CD4-positive, alpha-beta T cell treated with Interleukin-21 for 1 hour (primary cell): ENCODE measurements at places on chromosomes 3 and 15.

GRCh38 chr15:26882616-26883365, 15.9 kb downstream of the GABRA5 start:
- DNase-seq, result no peak

DNA sequence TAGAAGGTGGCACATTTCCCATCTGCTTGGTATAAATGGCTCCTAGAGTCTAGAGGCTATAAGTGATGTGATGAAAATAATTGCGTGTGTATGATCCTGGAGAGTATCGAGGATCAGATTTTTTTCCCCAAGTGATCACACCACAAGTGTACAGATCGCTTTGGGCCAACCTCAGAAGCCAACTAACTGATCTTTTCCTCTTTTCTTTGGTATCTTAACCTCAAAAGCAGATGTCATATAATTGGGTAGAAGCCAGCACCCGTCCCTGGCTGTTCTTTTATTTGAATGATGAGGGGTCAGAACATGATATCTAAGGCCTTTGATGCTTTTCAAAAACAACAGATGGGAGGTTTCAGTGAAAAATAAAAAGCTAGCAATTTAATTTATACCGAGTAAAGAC, 3.3 kb downstream of the P2RY14 start:
- DNase-seq, result no peak

DNA sequence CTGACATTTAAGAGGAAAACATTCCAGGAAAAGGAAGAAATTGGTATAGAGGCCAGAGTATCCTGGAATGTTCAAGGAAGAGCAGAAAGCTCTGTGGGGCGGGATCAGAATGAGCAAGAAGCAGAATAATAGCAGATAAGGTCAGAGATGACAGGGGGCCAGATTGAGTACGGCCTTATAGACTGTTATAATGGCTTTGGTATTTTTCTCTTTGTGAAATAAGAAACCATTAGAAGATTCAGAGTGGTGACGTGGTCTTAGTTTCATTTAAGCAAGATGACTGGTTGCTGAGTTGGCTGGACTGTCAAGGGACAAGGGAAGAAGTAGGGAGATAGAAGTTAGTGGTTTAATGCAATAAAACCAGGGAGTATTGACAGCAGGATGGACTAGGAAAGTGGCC, 218.3 kb upstream of the SOX2 start:
- no peak for DNase-seq

DNA sequence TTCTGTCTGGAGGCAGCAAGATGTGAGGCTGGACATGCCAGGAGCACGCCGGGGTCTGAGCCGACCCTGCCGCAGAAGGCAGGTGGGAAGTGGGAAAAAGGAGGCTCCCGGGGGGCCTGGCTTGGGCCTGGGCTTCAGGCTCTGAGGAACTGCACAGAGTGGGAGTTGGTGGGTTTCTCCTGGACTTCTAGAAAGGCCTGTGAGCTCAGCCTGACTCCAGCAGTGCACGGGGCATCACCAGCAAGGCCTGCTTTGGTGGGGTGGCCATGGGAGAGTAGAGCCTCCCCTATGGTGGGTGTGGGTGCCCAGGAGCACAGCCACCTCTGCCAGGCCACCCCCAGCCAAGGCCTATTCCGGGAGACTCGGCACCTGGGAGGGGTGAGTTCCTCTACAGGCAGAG, 18.1 kb upstream of the SLC41A3 start:
- DNase-seq, result no peak

- DNase-seq, result no peak
These were observed 622 bp upstream of the PLSCR1 start for GRCh38 chr3:146544929-146545528.

- no peak for DNase-seq
These were observed 9.4 kb downstream of the ESYT3 start for GRCh38 chr3:138443521-138444503.

DNA sequence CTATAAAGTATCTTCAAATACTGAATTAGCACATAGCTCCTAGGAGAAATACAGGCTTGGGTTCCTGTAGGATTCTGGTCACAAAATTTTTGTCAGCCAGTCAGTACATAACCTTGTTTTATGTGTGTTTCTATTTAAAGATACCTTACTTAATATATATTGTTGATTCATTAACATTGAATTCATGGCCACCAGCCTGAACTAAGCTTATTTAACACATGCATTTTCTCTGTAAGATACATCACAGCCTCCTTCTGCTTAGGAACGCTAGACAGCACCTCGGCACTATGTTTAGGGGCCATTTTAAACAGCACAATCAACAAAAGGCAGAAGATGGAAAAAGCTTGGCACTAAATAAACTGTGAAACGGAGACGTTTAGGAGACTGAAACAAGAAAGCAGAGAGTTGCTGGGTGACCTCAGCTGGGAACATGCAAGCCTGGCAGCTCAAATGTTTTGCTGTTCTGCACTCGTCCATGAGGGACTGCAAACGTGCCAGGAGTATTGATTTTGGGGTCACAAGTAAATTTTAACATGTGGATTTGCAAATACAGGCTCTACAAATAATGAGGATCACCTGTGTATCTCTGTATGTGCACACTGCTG, 432.2 kb upstream of the TPM1 start:
- DNase-seq, result no peak

DNA sequence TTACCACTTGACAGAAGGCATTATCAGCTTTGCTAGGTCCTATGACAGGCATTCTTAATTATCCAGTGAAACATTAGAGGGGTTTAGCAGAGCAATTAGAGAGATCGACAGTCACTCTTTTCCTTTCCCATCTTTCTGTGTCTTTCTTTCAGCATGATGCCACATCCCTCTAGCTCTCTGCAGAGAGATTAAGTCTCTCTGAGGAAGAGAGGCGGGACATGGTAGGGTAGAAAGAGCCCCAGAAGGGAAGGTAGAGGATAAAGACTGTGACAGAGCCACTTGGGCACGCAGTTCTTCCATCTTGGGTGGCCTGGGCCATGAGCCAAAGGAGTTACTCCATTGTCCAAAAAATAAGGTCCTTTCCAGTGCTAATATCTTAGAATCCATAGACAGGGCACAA, 55.8 kb downstream of the HHLA2 start:
- DNase-seq, result no peak
